Muscle of arm (tissue), 14 donors: ENCODE measurements at places on chromosomes 7 and 10. TPM values are rescaled to one million over a fixed set of nuclear protein-coding genes. Genes with fewer than 3 reads are reported as not detected.

The HECW1 gene
- 0.22 TPM for polyA plus RNA-seq

DNA sequence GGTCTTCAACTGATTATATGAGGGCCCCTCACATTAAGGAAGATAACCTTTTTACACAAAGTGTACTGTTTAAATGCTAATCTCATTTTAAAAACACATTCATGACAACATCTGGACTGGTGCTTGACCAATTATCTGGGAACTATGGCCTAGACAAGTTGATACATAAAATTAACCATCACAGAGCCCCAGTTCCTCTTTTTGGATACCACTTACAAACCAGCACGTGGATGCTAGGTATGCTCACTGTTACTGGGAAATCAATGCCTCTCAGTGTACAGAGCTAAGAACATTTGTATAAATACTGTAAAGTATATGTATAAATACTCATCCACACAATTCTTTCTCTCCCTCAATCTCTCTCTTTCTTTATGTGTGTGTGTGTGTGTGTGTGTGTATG is 1217.8 kb upstream of the LRRTM3 start:
- no peak for DNase-seq

GRCh38 chr10:28587970-28588290 is 55.0 kb downstream of the WAC start:
- DNase-seq = no peak

The GOLGA7B gene
- polyA plus RNA-seq = 0.04 TPM

- DNase-seq = no peak
These were observed 61.1 kb downstream of the CNOT4 start for GRCh38 chr7:135448753-135449152.

The MNX1 gene
- polyA plus RNA-seq = not detected

GRCh38 chr7:31986878-31987518 is 83.2 kb downstream of the PDE1C start:
- no peak for DNase-seq

GRCh38 chr10:18044976-18045720 is 93.4 kb downstream of the SLC39A12 start:
- DNase-seq = no peak

- no peak for DNase-seq
These were observed 302.6 kb downstream of the KLF6 start for GRCh38 chr10:3482200-3482993.

DNA sequence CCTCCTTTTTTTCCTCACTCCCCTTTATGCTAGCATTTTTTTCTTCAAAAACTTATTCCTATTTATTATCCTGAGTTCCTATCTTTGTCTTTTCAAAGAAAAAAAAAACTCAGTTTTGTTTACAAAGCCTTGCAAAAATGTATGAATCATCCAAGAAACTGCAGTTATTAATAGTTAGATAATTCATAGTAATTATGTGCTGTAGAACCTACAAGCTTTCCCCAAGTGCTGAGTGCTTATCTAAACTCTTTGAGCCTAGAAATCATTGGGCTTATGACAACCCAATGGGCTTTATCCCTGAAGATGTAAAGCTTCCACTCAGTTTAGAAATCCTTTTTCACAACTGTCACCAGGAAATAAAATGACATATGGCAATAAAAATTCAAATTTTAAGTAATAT is 145.9 kb upstream of the WNT16 start:
- no peak for DNase-seq

DNA sequence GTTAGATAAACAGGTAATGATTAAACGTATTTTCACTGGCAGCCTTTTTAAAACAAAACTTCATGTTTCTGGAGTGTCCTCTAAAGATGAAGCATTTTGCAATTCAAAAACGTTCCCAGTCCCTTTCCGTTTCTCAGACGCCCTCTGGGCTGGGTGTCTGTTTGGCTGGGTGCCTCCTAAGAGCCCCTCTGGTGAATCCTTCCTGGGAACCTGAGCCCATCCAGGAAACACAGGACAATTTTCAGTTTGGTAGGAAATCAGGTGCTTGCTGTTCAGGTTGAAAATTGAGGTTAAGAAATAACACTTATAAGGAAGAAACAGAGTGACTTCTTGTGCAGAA is 76.7 kb downstream of the CHN2 start:
- no peak for DNase-seq

- no peak for DNase-seq
These were observed 106.0 kb downstream of the GRID1 start for GRCh38 chr10:86260564-86260963.

GRCh38 chr10:49279015-49279880 is 19.7 kb upstream of the C10orf71 start:
- DNase-seq = no peak

GRCh38 chr10:132363921-132364593 is 32.1 kb downstream of the LRRC27 start:
- DNase-seq = no peak

The REPIN1 gene
- 91.5 TPM for polyA plus RNA-seq
